Mucosa of gallbladder (tissue), 1 donor: ENCODE measurements at places on chromosomes 4 and X. TPM values are rescaled to one million over a fixed set of nuclear protein-coding genes. Genes with fewer than 3 reads are reported as not detected.
A peak's percentile ranks its signal among the peaks of the same experiment; 100 is the strongest.

The SASH3 gene
- 13.6 TPM for total RNA-seq

GRCh38 chr4:74376888-74377483 is 12.0 kb downstream of the EREG start:
- DNase-seq: no peak

DNA sequence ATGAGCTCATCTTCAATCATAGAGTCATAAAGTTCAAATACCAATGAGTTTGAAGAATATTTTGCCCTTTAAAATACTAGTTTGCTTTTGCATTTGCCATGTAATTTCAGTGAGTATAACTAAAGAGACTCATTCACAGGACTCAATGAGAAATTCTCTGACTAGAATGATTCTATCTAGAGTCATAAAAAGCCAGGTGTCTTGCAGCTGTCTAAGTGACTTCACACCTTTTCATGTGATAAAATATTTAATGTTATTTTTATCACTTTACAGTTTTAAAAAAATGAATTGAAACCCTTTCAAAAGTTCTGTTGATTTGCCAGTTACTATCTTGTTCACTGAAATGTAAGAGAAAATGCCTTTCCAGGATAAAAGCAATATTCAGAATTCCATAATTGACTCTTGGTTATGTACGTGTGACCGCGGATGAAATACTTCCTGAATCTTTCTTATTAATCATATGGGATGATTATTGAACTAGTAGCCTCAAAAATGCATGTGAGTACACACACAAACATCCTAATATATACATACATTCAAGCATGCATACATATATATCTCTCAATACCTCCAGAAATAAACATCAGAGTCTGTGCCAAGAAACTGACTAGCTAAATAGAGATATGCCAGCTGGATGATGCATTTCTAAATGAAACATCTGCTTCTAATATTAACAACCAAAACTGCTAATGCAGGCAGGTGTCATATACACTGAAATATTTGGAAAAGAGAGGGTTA is 87.0 kb downstream of the GABRB1 start:
- no peak for DNase-seq

DNA sequence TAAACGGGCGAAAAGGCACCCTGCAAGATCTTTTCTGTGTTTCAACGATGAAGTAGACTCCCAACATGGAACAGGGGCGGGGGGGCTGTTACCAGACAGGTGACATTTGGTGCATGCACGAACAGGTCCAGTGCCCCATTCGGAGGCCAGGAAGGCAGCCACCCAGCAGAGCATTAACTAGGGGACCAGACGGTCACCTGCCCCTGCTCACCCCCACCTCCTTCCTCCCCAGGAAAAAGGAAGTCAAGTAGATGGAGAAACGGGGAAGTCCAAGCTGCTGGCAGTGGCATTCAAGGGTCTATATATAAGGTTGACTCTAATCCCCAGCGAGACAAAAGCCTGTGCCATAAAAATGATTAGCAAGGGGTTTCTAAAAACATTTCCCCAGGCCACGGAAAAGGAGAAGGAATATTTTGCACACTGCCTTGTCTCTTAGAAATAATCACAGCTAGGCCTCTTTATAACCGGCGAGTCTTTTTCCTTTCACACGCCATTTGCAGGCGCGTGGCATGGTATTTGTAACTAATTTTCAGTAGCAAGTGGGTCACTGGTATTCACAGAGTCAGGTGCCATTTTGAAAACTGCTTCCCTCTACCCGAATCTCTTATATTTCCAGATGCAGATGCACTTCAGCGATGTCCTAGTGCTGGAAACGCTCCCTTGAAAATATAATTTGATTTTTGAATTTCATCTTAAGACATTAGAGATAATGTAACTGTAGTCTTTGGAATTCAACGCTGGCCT is 1.2 kb upstream of the TMSB4X start:
- DNase-seq: no peak

The MAGEA6 gene
- total RNA-seq: 0.26 TPM

DNA sequence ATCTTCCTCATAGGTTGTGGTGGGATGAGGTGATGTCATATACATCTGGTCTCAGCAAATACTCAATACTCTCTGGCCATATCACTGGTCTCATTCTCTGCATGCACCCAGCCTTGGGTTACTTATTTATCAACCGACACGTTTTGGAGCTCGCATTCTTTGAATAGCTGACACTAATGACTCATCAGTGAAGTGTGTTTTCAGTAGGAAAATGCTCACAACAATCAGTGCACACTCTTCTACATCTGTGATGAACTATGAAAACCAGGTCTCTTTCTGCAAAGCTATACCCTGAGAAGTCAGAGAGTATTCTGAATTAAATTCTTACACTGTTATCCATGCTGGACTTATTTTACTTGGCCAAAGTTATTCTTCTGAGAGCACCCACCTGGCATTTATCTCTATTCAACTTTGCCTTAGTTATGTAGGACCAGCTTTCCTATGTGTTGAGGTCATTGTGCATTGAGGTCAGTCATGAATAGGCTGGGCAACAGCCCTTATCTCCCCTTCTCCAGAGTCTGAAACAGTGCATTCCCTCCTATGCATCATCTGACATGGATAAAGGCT is 58.7 kb upstream of the DHX15 start:
- DNase-seq: peak; percentile 65
